ENCODE measurements at places on chromosomes 1 and 21.
A peak's percentile ranks its signal among the peaks of the same experiment; 100 is the strongest.

DNA sequence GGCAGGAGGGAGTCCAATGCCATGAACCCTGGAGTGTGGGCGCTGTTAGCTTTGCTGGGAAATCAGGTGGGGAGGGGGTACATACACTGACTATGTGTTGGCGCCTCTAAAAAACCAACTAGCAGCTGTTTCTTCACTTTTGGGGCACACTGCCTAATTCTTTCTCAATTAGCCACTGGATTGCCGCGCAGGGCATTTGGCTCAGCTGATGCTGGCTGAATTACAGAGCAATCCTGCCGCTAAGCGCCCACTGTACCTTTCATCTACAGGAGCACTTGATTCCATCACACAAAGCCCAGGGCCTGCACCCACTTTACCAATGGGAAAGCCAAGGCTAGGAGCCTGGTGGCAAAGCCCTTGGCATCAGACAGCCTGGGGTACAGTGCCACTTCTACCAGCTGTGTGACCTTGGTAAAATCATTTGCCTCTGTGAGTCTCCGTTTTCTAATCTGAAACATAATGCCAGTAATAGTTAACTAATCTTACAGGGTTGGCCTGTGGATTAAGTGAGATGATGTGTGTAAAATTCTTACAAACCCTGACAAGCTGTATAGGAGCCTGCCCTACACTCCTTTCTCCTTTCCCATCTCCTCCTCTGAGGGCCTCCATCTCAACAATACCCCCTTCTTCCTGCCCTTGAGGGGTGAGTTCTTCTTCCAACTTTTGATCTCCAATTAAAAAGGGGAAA, 59.0 kb downstream of the UBE2T start:
- DNase-seq, result no peak

DNA sequence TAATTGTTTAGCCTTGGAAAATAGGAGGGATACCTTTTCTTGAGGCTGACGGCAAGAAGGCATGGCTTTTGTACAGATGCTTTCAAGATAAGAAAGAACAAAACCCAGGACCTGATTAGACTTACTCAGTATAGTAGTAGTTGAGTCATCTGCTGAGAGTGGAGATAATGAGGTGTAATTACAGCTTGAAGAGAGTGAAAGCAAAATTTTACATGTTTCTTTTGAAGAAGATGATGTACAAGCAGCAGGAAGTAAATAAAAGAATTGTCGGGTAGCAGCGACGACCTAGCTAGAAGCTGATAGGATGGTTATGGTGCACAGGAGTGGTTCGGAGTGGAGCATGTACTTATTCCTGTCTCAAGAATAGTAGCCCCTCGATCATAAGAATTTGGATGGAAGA, 6.6 kb downstream of the ANGPTL1 start:
- no peak for DNase-seq

DNA sequence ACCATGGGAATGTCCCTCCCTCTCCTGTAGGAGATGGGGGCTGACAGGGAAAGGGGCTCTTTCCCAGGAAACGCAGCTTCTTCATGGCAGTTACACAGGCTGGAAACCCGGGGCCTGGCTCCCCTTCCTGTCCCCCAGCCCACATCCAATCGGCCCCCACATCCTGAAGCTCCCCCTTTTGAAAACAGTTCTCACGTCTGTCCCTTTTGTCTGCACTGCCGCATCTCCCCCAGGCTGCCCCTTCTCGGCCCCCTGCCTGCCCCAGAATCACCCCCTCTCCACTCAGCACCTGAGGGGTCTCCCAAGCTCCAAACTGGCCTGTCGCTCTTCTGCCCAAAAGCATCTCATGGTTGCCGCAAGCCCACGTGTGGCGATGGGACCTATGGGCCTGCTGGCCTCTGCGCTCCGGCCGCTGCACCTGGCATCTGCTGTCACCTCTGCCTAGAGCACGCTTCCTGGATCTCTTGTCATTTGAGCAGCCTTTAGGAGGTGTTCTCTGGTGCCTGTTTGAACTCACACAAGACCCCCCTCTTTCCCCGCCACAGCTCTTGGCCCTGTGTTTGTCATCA, 867 bp downstream of the SLC1A7 start:
- no peak for DNase-seq

GRCh38 chr21:38277501-38278131, 20.8 kb downstream of the KCNJ15 start:
- peak; percentile 97 for DNase-seq

DNA sequence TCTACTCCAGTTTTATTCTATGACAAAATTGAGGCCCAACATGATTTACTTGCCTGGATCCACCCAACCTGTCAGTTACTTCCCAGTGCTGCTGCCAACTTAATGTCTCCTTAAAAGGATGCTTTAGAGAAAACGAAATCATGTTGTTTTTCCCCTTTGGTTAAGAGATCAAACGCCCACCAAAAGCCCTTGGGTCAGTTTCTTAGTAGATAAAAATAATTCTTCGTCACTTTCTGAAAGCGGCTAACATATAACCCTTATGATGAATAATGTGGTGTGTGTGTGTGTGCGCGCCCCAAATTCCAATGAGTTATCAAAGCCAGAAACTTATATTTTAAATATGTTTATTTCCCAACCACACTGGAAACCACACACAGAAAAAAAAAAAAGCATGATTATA, 52.7 kb upstream of the LGALS8 start:
- DNase-seq, result no peak

DNA sequence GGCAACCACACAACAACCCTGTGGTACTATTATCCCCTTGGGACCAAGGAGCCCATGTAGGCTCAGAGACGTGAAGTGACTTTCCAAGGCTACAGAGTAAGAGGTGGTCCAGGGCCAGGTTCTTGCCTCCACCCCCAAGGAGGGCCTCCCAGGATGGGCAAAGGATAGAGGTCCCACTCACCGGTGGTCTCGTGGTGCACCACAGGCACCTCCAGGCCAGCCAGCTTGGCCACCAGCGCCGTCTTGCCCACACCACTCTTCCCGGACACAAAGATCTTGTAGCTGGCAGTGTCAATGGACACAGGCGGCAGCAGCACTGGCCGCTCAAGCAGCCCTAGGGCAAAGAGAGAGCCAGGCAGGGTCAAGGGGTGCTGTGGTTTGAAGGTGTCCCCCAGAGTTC, 3.6 kb downstream of the CPLANE2 start:
- DNase-seq, result no peak

DNA sequence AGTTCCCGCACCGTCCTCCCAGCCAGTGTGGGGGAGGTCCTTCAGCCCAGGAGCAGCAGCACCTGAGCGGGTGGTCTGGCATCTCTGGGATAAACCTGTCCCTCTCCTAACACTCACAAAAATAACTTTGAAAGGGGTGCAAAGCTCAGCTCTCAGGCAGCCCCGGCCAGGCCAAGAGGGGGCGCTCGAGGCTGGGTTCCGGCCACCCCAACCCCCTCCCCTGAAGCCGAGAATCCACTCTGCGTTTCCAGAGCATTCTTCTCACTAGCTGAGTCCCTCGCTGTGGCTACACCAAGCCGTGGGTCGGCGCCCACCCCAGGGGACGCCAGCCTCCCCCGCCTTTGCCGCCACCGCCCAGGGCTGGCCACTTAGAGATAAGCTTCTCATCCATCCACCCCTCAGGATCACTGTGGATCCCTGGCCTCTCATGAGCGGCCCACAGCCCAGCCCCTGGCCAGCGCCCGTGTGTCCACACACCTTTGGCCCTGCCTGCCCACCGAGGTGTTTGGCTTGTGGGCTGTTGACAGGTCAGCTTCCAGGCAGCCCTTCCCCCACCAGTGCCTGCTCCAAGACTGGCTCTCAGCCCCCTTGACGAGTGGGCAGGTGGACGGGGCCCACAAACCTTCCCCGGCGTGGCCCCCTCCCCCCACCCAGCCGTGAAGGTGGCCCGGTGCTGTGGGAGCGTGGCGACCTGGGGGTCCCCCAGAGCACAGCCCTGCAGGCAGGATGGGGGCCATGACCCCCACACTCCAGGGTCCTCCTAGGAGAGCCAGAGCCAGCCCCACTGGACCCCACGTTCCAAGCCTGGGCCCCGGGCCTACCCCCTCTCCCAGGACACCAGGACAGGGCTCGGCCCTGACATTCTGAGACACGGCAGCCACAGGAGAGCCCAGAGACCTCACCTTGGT, 1.9 kb downstream of the FTCD start:
- DNase-seq, result no peak

- no peak for DNase-seq
These were observed 16.3 kb downstream of the CRYBG2 start for GRCh38 chr1:26337625-26338024.

- DNase-seq, result no peak
These were observed 16.9 kb upstream of the DSCAM start for GRCh38 chr21:40863839-40864238.

GRCh38 chr21:33042812-33043211, 17.1 kb downstream of the OLIG2 start:
- peak; percentile 65 for DNase-seq

DNA sequence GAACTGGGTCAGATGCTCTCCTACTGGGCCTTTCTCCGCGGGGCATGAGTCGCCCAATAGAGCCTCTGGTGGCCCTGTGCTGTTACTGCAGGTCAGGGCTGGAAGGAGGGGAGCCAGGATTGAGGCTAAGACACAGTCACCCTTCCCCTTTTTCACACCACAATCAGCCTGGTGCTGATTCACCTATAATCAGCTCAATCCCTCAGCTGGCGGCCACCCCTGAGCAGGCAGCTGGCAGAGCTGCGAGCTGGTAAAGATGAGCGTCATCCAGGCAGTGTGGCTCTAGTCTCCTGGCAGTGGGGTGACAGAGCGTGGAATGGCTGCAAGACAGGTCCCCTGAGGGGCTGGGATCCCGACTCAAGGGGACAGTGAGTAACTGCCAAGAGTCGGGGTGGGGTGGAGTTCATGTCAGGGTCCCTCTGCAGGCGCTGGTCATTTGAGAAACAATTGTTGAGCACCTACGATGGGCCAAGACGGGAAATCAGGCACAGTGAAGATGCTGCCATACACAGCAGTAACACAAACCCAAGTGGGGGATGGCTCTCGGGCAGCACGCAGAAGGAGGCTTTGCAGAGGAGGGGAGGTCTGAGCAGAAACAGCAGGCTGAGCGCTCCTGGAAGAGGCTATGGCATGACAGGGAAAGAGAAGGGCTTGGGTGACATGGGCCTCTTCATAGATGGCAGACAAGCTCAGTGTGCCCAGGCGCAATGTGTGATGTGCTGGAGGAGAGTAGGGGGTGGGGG, 21.8 kb downstream of the ATF3 start:
- no peak for DNase-seq

DNA sequence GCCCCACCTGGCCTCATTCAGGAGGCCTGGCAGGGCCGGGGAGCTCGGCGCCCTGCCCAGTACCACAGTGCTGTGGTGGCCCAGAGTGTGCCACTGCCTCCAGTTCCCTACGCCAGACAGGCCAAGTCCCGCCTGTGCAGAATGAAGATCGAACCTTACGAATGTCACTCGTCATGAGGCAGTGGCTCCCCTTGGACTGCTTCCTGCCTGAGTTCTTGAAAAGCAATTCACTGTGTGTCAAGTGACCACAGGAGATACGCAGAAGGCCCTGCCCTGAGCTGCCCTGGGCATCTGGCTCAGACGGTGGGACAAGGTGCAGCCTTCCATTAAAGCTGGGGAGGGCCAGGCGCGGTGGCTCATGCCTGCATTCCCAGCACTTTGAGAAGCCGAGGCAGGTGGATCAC, 49.6 kb upstream of the LRP8 start:
- DNase-seq, result no peak

GRCh38 chr1:169110236-169110635, 3.7 kb downstream of the ATP1B1 start:
- DNase-seq, result no peak

DNA sequence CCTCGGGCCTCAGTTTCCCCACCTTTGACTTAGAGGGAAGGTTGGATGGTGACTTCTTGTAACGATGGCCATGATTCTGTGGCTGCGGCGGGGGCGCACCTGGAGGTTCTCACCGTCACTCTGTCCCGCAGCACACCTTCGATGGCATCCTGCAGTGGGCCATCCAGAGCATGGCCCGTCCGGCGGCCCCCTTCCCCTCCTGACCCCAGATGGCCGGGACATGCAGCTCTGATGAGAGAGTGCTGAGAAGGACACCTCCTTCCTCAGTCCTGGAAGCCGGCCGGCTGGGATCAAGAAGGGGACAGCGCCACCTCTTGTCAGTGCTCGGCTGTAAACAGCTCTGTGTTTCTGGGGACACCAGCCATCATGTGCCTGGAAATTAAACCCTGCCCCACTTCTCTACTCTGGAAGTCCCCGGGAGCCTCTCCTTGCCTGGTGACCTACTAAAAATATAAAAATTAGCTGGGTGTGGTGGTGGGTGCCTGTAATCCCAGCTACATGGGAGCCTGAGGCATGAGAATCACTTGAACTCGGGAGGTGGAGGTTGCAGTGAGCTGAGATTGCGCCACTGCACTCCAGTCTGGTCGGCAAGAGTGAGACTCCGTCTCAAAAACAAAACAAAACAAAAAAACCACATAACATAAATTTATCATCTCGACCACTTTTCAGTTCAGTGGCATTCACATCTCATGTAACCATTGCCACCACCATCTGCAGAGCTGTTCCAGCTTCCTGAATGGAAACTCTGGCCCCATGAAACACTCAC, 2.1 kb upstream of the PFKL start:
- no peak for DNase-seq

GRCh38 chr1:87129038-87129437, 199.6 kb upstream of the LMO4 start:
- no peak for DNase-seq

DNA sequence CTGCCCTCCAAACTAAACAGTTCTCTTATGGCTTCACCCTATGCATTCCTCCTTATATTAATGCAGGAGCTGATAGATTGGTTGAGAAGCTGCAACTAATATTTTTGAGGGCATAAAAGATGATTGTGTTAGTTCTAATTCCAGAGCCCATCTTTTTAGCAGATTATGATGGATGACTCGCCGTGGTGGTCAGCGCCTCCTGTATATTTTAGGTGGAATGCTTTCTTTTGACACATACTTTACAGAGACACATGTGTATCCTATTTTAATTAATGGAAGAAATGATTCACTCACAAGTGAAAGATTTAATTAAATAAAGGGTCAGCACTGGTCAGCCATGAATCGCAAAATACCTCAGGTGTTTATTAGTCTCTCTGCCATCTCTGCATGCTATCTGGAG, 120.7 kb downstream of the TM2D1 start:
- no peak for DNase-seq

DNA sequence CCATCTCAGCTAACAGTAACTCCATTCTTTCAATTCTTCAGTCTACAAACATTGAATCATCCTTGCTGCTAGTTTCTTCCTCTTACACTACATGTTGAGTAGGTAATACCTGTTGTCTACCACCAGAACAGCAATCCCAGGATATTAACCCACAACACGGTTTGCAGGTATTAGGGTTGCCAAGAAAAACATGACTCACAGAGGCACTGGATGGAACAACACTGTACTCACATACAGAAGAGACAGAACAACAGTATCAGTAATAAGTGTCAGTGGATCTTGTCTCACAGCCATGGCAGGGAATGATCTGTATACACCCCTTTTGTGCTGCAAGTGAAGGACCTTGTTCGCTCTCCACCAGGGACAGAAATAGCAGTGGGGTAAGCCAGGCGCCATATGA, 212.1 kb downstream of the GPR52 start:
- DNase-seq, result no peak

DNA sequence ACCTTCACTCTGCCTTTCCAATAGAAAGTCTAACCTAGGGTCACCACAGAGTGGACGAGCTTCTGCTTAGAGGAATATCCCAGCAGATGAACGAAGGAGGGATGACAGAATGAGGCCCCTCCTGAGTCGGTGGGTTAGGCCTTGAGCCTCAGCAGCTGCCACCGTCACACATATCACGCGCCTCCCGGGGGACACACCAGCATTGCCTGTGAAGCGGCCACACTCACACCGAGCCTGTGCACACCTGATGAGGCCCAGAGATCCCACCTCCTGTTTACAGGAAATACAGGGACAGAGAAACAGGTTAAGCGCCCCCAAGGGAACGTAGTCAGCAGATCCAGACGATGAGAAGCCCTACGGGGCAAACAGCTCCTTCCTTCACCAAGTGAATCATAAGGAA, 25.1 kb upstream of the LRRC47 start:
- no peak for DNase-seq

Measured in fibroblast of skin of left biceps (primary cell).